ENCODE measurements at places on chromosomes 7 and 10.

DNA sequence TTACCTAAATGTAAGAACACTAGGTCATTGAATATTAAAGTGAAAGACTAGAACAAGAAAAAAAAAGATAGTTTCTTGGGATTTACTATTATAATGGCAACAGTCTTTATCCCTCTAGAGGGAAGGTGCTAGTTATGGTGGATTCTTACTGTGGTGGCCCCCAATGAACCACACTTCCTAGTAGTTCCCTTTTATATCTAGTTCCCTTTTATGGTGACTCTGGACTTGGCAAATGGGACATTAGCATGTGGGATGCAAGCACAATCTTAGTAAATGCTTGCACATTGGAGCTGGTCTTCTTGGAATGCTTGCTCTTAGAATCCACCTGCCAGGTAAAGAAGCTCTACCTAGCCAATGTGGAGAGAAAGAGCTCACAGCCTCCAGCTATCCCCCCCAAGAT, 430.2 kb downstream of the LRMDA start:
- no peak for DNase-seq

DNA sequence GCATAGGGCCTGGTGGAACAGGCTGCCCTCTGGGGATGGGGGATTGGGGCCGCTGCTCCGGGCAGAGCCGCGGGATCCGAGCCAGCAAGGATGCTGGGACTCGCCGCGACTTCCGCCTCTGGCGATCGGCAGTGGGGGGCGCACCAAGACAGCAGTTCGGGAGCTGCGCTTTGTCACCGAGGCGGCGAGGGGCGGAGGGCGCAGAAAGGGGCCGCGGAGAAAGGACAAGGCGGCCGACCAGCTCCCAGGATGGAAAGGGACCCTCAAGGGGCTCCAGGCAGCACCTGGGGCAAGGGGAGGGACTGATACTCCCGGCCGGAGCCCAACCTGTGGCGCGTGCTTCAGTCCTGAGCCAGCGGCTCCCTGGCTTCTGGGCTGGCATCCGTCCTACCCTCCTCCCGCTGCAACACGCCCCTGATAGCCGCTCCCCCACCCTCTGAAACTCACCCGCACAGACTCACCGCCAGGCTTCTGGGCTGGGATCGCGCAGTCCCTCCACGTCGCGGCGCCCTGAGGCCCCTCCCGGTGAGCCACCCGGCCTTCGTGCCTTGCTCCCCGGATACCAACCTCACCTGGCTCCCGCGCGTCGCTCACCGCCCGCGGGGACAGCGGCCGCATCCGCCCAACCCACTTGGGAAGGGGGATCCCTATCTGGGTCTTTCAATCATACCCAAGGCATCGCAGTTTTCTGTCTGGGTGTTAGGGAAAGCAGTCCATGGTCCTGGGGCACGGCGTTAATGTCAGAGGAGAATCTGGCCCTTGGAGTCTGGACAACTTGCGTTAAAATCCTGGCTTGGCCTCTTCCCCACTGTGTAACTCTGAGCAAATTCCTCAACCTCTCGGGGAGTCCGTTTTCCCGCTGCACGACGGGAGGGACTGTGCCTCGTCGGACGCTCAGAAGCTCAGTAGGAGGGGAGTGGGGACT, 7.0 kb upstream of the EVX1 start:
- DNase-seq: no peak

- peak; percentile 30 for DNase-seq
These were observed 15.3 kb upstream of the GPR146 start for GRCh38 chr7:1028775-1029636.

DNA sequence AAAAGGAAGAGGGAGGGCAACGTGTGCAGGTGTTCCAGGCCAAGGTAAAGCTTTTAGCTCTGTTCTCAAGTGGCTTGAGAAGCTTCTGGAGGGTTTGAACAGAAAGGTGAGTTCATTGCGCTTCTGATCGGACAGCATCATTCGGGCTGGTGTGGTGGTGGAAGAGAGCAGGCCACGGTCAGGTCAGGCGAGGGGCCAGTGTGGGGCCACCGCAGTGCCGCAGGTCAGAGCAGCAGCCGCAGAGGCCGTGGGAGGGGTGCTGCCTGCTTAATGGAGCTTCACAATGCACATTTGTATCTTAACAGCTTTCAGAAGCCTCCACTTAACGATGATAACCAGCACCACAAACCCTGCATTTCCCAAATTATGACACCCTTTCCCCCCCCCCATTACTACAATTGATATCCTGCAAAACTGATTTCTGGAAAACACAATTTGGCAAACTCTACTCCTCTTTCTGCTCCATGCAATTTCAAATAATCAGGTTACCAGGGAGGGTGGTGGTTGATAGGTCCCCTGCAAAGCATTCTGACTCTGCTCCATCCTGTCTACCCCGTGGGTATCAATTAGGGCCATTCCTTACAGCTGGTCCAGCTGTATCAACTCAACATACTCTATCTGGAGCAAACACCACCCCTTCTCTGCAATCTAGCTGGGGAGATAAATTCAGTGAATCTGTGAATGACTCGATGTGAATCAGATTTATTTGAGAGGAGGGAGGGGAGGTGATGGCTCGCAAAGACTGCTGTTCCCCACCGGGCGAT, 162.9 kb downstream of the ACTR3B start:
- no peak for DNase-seq

GRCh38 chr10:28250782-28251181, 52.1 kb downstream of the MPP7 start:
- no peak for DNase-seq

DNA sequence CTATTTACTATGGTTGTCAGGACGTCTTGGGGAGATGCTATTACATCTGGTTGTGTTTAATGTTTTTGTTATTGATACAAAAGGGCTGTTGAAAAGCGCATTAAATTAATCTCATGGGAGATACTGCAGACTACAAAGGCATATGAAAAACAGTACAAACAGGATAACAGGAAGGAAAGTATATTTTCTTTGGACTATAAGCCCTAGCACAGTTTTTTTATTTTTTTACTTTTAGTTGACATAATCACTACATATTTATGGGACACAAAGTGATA, 341.3 kb downstream of the ARL4A start:
- no peak for DNase-seq

- DNase-seq: no peak
These were observed 48.2 kb downstream of the XPNPEP1 start for GRCh38 chr10:109875151-109875568.

DNA sequence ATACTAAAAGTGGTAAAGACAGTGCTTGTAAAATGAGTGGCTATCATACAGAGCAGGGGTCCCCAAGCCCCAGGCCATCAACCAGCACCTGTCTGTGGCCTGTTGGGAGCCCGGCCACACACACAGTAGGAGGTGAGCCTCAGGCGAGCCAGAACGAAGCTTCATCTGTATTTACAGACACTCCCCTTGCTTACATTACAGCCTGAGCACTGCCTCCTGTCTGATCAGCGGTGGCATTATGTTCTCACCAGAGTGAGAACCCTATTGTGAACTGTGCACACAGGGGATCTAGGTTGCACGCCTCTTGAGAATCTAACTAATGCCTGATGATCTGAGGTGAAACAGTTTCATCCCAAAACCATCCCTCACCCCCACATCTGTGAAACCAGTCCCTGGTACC, 58.7 kb downstream of the ITGA8 start:
- no peak for DNase-seq

DNA sequence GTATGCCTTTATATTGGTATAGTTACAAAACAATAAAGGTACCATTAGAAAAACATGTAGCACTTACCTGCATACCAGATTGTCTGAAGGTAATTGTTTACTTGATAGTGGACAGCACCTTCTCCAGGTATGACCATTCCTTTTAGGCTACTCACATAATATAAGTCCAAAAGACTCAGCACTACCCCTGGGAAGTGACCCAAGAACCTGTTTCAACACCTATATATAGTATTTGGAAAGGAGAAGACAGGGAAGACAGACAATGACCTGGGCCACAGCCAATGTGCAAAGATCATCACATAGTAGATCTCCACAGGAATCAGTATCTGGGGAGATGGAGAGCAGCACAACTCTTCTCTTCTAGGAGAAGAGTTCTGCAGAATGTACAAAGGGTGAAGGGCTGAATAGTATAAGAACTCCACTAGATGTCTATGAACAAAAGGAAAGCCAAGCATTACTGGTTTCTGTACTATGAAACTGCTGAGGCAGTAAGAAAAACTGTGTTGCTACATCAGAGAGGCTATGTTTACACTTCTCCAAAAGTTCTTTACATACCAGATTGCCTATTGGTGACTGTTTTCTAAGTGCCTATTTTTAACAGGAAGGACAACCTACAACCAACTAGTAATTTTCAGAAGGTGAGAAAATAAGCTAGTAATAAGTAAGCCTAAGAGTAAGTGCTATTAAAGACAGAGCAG, 159.2 kb downstream of the BTAF1 start:
- no peak for DNase-seq

GRCh38 chr10:43094085-43094484, 17.2 kb downstream of the RET start:
- no peak for DNase-seq

DNA sequence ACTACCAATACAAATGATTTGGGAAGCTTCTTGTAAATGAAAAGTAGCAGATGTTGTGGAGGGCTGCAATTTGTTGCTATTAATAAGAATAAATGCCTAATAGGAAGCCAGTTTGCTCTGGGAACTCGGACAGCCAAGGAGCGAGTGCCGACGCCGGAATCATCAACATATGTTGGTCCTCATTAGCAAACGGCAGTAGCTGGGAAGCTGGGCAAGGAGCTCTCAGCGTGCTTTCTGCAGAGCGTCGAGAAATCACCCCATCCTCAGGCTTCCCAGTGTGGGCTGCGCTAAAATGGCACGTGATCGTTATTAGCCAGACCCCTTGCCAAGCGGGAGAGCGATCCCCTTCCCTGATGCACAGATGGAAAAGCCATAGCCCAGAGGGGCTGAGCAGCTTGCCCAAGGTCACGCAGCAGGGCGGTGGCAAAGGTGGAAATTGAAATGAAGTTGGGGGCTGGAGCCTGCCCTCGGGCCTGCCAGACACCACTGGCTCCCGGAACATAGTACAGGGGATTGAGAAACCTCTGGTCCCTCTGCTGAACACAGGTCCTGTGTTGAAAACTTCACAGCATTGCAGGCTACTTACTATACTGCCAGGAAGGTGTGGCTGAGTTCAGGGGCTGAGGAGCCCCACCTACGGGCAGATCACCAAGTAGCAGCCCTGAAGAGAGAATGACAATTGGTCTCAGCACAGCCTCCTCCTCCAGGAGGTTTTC, 326.9 kb downstream of the PLXNA4 start:
- no peak for DNase-seq

DNA sequence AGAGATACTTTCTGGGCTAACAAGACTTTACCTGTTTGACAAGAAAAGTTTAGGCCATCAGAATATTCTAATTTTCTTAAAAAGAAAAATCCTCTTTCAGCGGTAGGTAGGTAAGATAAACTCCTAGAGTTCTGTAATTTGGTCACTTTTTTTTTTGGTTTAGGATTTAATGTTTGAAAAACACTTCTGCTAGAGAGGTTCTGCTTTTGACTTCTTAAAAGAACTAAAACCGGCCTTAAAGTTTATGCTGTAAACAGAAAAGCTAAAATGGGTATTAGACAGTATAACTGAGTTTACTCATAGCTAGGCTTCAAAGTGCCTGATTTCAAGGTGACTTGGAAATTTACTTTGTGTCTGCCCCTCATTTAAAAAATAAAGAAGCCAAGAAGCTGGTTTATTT, 21.7 kb upstream of the KMT2E start:
- no peak for DNase-seq

DNA sequence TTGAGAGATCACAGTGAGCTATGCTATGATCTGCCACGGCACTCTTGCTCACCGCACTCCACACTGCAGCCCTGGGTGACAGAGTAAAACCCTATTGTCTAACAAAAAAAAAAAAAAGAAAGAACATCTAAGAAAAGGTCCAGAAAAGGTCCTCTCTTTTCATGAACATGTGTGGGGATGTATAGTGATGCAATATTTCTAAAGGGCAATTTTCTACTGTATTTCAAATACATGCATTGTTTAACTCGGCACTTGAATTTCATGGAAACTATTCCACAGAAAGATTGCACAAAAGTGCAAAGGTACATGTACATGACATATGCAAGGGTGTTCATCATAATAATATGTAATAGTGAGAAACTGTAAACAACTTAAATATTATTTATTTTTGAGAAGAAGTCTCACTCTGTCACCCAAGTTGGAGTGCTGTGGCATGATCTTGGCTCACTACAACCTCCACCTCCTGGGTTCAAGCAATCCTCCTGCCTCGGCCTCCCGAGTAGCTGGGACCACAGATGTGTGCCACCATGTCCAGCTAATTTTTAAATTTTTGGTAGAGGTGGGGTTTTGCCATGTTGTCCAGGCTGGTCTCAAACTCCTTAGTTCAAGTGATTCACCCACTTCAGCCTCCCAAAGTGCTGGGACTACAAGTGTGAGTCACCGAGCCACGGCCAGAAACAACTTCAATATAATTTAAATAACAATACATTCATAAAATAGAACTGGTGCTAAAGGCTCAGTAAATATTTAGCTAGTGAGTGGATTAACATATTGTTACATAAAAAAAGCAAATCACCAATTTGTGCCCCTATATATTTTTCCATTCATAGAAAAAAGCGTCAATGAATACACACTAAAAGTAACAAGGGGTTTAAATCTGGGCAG, 1.3 kb upstream of the PPRC1 start:
- DNase-seq: no peak

- DNase-seq: no peak
These were observed 12.1 kb upstream of the GRIFIN start for GRCh38 chr7:2488272-2488645.

- no peak for DNase-seq
These were observed 265.7 kb upstream of the BMPER start for GRCh38 chr7:33639552-33640197.

Data from stimulated activated CD8-positive, alpha-beta memory T cell treated with anti-CD3 and anti-CD28 coated beads, Interleukin-12 subunit alpha, Interleukin-12 subunit beta, amount 100 ng/mL, for 4 hours (primary cell).